ENCODE measurements at places on chromosomes 13 and 19.

GRCh38 chr19:12453495-12453894 lies 12.7 kb upstream of the ZNF443 start:
- DNase-seq: no peak

- no peak for DNase-seq
These were observed 1092.8 kb downstream of the PCDH9 start for GRCh38 chr13:66137384-66137783.

DNA sequence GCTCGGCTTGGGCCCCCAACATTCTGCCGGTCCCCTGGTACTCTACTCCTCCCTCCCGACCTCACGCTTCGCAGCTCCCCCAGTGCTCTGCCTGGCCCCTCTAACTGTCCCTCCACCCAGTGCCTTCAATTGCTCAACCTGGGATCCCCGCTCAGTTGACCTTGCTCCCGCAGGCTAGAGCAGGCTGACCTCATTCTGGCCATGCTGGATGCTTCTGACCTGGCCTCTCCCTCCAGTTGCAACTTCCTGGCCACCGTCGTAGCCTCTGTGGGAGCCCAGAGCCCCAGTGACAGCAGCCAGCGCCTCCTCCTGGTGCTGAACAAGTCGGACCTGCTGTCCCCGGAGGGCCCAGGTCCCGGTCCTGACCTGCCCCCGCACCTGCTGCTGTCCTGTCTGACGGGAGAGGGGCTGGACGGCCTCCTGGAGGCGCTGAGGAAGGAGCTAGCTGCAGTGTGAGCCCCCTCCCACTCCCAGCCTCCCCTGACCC lies 3.6 kb downstream of the GTPBP3 start:
- no peak for DNase-seq

DNA sequence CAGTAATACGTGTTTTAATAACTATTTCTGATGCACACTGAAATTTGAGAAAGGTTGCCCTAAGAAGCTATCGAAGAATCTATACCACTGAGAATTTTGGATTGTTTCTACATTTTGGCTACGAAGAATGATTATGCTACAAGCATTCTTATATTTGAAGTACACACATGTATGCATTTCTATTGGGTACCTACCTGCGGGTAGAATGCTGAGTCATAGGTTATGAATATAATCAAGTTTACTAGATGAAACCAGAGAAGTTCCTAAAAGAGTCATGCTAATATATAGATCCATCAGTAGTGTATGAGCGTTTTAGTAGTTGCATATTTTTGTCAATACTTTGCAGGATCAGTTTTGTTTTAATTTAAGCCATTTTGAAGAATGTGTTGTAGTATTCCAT lies 62.0 kb upstream of the PCDH20 start:
- no peak for DNase-seq

DNA sequence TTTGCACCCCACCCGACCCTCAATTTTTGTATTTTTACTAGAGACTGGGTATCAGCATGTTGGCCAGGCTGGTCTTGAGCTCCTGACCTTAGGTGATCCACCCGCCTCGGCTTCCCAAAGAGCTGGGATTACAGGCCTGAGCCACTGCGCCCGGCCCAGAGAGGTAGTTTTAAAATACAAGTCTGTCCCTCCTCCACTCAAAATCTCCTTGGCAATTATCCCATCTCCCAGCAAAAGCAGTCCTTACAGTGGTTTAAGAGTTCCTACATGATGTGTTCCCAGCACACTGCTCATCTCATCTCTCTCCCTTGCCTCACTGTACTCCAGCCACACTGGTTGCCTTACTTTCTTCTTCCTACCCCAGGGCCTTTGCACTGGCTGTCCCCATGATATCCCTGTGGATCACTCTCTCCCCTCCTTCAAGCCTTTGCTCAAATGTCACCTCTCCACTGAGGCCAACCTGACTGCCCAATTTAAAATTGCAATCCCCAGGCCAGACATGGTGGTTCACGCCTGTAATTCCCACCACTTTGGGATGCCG lies 24.3 kb downstream of the LRFN3 start:
- no peak for DNase-seq

DNA sequence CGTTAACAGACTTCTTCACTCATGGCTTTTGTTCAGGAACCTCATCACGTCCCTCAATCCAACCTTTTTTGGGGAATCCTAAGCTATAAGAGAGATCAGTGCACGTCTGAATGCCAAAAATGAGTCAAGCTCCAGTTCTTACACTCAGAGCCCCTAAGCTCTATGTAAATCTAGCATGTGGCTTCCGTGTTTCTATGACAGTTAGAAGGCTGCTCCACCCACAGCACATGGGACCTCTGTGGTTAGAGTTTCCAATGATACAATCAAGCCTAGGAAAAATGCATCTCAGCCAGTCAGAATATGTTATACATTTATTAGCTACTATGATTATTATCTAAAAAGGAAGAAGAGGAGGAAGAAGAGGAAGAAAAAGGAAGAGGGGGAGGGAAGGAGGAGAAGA lies 135.9 kb downstream of the ENOX1 start:
- no peak for DNase-seq

- DNase-seq: no peak
These were observed 29.1 kb downstream of the ZNF787 start for GRCh38 chr19:56091751-56092546.

DNA sequence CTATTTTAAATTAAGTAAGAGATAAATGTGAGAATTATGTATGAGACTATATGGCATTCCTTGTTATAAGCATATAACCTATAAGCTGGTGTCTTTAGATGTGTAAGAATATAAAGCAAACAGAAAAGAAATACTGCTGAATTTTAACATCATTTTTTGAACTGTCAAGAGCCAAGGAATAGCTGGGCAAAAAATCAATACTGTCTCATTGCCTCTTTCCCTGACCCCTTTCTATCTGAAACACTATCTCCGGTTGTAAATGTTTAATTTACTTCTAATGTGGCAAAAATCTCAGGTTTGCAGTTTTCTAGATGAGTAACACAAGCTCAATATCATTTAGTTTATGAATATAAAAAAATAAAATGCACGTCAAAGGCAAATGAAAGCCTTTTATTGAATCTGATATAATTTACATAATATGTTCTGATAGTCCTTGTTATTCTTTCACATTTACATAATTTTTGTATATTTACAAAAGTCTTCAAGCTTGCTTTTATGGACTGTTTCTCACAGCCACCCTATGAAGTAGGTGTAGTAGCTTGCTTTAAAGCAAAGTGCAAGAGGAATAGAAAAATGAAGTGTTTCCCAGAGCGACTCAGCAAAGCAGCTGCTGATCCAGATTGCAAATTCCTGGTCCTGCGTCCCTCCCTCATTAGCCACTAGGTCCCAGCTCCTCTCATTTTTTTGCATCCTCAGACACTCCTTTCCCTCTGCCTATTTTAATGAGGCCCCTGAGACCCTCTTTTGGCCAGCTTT lies 188.2 kb upstream of the RFC3 start:
- no peak for DNase-seq

- no peak for DNase-seq
These were observed 1.8 kb downstream of the SHISA7 start for GRCh38 chr19:55441319-55441691.

DNA sequence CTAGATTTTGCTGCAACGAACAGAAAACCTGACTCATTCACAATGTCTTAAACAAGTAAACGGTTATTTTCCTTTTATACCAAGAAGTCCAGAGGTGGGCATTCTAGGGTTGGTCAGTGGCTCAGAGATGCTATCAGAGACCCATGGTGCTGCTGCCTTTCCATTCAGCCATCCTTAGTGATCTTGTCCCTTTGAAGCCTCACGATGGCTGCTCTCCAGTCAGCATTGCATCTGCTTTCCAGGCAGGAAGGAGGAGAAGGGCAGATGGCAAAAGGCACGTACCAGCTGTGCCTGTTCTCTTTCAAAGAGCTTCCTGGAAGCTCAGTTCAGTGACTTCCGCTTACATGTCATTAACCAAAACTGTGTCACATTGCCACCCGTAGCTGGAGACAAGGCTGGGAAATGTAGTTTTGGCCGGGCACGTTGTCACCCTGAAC lies 30.1 kb downstream of the WDFY2 start:
- no peak for DNase-seq

DNA sequence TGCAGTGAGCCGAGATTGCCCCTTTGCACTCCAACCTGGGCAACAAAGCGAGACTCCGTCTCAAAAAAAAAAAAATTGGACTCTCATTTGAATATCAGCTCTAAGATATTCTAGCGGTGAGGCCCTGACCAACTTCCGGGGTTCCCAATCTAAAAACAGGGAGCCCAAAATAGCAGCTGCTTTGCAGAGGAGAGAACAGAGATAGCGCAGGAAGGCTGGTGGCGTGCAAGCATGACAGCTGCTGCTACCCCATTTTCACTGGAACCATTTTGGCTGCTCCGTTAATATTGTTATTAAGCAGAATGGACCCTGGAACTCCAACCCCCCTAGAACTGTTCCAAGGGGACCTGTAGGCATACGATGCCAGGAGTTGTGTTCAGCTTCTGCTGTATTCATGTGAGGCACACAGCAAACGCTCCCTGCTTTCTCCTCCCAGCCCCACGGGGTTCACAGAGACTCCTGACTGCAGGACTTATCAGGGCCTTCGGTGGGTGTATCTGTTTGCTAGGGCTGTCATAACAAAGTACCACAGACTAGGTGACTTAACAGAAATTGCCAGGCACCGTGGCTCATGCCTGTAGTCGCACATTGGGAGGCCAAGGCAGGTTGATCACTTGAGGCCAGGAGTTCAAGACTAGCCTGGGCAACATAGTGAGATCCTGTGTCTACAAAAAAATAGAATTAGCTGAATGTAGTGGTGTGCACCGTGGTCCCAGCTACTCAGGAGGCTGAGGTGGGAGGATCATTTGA lies 11.5 kb downstream of the STXBP2 start:
- no peak for DNase-seq

DNA sequence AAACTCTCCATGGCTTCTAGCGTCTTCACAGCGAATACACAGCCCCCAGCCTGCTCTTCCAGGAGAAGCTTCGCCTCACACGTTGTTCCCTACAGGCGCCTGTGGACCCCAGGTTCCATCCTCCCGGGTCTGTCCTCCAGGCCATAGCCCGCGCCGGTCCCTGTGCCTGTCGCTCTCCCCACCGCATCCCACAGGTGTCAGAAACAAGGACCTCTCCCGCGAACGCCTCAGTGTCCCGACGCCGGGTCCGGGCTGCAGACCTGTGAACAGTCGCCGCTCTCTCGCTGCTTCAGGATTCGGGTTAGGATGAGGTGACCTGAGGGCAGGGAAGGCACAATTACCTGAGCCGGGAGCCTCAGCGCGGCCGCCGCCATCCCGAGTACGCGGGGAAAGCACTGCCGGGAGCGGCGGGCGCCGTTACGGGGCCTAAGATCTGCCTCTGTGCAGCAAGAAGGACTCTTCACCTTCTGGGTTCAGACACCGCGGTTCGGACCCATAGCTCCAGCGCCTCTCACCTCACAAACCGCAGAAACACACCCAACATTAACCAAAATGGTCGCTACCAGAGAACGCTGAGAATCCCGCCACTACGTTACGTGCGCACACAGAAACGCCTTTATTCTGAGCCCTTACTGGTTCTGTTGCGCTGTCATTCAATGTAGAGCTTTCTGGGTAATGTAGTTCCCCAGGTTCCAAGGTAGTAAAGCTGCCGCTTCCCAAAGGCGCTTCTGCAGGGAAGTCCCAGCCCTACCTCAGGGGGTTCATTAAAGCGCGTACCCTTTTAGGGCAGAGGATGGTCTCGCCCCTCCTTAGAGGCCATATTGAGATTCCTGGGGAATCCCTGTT lies at the start of gene ZNF418:
Gene ZNF418 (minus strand): TSS at position 583 of the 846 bp plus-strand sequence. CDS start 1,580 bp downstream, outside the sequence.
- no peak for DNase-seq

DNA sequence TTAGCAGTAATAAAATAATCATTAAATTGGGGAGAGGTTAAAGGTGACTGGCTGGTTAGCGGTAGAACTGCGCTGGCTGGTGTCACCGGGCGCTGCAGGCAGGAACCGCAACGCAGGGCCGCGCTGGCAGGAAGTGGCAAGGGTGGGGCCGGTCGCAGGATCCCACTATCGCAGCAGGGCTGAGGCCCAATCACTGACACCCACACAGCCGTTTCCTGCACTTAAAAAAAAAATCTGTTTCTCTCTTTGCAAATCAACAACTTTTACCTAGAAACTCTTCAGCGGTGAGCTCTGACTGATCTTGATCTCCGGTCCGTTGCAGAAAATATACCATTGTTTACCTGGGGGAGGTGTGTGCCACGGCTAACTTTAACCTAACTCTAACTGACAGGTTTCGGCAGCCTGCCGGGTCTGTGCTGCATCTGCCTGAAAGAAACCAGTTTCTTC lies 46.9 kb downstream of the KLF2 start:
- DNase-seq: no peak

DNA sequence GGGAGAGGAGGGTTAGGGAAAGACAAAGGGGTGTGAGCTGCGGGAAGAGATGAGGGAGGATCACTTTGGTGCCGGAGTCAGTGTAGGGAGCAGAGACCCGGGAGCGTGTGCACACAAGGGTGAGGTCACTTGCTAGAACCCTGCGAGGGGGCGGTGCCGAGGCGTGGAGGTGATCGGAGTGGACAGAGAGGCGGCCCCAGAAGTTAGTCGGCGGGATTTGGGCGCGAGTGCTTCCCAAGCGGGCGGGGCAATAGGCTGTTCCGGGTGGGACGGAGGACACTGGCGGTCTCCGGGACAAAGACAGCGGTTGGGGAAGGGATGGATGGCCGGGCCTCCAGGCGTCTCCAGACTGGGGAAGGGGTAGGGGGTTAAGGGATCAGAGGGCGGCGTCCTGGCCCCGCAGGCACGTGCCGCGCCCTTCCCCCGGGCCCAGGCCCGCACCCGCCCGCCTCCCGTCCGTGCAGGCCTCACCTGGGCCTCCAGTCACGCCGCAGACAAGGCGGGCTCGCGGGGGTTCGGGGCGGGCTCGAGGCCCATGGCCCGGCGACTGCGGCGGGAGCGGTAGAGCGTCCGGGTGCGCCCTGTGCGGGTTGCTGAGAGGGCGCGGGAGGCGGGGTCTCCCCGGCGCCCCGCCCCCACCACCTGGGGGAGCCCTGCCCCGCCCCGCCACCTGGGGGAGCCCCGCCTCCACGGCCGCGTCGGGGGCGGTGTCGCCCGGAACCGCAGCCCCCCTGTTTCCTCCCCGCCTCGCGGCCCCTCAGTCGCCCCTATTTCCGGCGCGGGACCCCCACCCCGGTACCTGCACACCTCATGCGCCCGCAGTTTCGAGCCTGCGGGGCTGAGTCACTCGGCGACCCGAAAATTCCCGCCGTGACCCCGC lies at the start of gene LPAR2:
Gene LPAR2 (minus strand): TSS at position 600 of the 880 bp plus-strand sequence. CDS start 945 bp downstream, outside the sequence.
- DNase-seq: peak; percentile 64

DNA sequence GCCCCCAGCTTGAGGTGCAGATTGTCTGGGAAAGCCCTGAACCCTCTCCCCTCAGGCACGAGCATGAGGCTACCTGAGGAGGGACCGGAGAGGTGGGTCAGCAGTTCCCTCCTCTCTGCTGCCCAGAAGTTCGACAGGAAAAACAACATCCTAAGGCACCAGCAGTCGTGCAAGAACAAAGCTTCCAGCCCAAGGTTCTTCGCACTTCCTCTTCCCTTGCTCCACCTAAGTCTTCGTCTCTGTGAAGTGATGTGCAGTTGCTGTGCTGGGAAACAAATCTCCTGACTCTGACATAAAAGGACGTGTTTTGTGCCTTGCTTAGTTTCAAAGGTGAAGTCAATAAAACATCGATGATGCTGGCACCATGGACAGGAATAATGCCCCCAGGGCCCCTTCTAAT lies 173.3 kb downstream of the USP12 start:
- DNase-seq: no peak

GRCh38 chr13:45695198-45695730 lies 6.9 kb upstream of the CBY2 start:
- DNase-seq: no peak

- DNase-seq: no peak
These were observed 107.4 kb upstream of the CLDN10 start for GRCh38 chr13:95445131-95445530.

GRCh38 chr13:59970847-59971246 lies 192.9 kb downstream of the DIAPH3 start:
- no peak for DNase-seq

All from RKO (cell line).